ENCODE measurements at places on chromosomes 16 and 17. TPM values are rescaled to one million over a fixed set of nuclear protein-coding genes. Genes with fewer than 3 reads are reported as not detected.

DNA sequence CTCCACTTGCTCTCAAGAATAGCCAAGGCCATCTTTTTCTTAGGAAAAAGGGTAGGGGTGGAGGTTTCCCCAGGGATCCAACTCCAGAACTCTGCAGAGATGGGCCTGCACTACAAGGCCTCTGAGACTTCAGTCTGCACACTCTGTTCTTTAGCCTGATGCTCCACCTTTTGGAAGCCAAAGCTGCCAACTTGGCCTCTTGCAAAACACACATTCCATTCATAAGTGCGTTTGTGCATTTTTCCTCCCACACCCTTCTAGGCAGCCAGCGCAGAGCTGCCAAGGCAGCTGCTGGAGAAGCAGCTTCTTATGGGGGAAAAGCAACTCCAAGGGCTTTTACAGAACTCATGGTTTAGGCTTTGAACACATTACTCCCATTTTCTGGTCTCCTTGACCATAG, 45.3 kb downstream of the REXO5 start:
- DNase-seq, result peak; percentile 88

- no peak for DNase-seq
Measured at GRCh38 chr16:77290451-77291115, 91.4 kb downstream of the SYCE1L start.

DNA sequence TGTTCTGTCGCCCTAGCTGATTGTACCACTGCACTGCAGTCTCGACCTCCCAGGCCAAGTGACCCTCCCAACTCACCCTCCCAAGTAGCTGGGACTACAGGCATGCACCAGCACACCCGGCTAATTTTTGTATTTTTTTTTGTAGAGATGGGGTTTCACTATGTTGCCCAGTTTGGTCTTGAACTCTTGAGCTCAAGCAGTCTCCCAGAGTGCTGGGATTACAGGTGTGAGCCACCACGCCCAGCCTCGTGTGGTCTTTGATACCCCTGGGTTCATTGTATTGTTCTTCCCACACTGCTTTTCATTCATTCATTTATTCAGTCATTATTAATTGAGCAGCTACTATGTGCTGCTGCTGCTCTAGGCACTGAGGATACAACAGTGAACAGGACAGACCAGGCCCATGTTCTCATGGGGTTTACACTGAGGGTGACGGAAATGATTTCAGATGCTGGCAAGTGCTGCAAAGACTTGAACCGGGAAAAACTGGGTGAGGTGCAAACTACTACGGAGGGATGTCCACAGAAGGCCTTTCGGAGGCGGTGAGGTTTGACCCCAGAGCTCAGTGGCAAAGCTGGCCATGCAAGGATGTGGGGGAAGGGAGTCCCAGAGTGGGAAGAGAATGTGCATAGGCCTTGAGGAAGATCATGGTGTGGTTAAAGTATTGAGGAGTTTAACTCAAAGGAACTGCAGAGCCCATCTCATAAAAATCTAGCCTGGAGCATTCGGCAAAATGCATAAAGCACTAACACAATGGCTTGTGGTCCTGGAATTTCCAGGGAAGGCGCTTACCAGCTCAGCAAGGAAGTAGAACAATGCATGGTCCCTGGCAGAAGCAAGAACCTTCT, 10.9 kb downstream of the ABCC1 start:
- DNase-seq, result no peak

DNA sequence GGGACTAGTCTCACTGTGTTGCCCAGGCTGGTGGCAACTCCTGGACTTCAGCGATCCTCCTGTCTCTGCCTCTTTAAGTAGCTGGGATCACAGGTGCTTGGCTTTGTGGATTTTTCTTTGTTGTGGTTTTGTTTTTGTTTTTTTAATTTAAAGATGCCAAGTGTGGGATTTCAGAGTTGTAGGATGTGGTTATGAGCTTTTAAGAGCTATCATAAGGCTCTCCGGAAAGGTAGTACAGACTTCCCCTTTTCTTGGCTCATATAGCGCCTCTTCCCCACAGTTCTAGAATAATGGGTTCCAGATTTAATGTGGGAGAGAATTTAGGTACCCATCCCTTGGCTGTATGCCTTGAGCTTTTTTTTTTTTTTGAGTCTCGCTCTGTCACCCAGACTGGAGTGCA, 17.1 kb downstream of the AKAP1 start:
- DNase-seq, result no peak

UNC119 gene
- 13.6 TPM for total RNA-seq

DNA sequence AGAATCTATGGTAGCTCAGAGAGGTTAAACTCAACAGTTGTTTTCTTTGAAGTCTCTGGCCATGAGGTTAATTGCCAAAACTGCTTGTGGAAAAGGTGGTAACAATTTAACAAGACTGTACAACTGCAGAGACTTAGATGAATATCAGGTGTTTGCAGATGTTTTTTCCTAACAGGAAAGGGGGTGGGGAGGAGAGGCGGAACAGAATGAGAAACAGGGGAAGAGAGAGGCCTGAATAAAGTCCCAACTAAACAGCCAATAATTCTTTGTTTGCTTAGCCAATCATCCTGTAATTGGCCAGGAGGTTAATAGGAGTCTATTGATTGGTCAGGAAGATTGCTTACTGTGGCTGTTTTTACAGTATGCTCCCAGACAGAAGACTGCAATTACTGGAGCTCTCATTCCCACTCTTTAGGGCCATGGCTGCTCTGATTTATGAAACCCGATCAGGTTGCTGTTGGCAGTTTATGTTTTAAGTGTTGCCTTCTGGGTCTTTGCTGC, 249.7 kb upstream of the TBX2 start:
- no peak for DNase-seq

DNA sequence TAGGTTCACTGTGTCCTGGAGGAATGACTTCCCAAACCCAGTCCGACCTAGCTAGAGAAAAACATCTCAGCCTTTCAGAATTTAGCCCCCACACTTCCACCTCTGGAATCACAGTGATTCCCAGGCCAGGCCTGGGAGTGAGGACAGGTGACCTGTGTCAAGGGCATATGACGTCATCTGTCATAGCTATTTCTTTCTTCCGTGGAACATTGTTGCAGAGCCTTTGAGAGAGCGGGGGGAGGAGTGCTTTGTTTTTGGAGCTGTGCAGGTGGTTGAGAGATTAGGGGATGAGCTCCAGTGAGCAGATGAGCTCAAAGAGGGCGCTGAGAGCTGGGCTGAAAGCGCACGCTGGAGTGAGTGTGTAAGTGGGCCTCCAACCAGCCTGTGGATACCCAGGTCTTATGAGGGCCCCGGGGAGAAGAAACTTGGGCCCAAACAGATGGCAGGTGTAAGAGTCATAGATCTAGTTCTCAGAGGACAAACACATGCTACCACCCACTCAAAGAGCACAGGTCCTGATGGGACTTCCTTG, 344.8 kb downstream of the SNX29 start:
- no peak for DNase-seq

MT1G gene
- total RNA-seq, result 5.1 TPM

Data from left cardiac atrium (tissue), 4 donors.